CD4-positive, alpha-beta T cell treated with Interleukin-6 at 100 ng/mL for 8 hours (primary cell): ENCODE measurements at places on chromosomes 7 and 10.

DNA sequence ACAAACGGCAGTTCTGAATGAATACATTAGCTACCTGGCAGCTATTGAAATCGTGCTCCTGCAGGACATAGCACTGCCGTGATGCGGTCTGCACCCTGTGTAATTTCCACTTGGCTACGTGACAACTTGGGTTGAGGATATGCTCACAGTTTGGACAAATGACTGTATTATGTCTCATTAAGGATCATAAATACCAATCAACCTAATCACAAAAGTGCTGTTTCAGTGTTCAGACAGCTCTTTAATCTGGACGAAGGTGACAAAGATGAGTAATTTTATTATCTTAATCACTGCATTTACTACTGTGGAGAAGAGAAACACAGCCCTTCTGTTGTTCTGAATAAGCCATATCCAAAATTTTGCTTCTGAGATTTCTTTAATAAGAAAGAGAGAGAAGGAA is 210.8 kb upstream of the PFKP start:
- DNase-seq: no peak

DNA sequence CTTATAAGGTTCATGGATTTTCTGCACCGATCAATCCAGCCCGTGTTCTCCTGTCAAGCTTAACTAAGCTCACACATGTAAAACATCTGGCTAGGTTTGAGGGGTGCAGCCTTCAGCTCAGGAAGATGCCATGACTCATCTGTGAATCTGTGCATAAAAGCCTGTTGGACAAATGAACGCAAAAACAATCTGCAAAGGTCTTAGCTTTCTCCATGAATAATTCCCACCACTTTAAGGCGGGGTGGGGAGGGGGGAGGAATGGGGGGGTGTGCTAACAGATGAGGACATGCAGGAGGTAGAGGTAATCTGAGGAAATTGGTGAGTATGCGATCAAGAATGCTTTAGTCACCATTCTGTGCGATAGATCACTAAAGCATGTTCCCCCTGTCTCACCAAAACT is 4.8 kb downstream of the DOCK4 start:
- DNase-seq: no peak

DNA sequence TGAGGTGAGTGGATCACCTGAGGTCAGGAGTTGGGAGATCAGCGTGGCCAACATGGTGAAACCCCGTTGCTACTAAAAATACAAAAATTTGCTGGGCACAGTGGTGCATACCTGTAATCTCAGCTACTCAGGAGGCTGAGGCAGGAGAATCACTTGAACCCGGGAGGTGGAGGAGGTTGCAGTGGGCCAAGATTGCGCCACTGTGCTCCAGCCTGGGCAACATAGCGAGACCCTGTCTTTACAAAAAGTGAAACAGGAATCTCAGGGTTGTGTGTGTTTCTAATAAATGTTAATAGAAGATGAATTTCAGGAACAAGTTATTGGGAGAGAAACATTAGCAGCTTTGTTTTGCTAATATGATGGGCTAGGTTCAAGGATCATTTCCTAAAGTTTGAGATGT is 19.9 kb downstream of the PPP2R2D start:
- no peak for DNase-seq

- DNase-seq: no peak
These were observed 15.4 kb downstream of the CCDC136 start for GRCh38 chr7:128807191-128807590.

- no peak for DNase-seq
These were observed 60.4 kb downstream of the SORCS1 start for GRCh38 chr10:107104026-107104652.

- DNase-seq: no peak
These were observed 210.4 kb downstream of the SKIDA1 start for GRCh38 chr10:21314906-21315644.

GRCh38 chr10:51567271-51567670 is 132.1 kb downstream of the CSTF2T start:
- DNase-seq: no peak

- no peak for DNase-seq
These were observed 42.4 kb upstream of the NANOS1 start for GRCh38 chr10:118986815-118987790.

GRCh38 chr7:130921391-130922180 is 187.6 kb upstream of the KLF14 start:
- no peak for DNase-seq

- no peak for DNase-seq
These were observed 296.1 kb downstream of the ZEB1 start for GRCh38 chr10:31615129-31615528.

GRCh38 chr10:66999762-67000545 is 74.1 kb downstream of the LRRTM3 start:
- DNase-seq: no peak

DNA sequence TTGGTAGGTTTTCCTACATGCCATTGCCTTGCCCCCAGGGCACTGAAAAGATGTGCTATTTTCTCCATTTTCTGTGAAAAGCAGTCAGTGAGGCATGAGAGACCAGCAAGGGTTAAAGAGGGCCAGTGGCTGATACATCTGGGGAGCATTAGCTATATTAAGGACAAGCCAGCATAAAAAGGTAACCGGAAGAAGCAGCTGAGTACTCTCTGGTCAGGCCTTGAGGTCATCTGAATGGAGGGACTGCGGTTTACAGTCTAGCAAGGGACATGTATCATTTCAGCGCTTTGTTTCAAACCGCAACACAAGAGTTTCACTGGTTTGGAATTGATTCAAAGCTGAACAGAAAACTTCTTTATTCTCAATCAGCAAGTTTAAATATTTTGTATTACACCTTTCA is 120.4 kb downstream of the EPDR1 start:
- no peak for DNase-seq

DNA sequence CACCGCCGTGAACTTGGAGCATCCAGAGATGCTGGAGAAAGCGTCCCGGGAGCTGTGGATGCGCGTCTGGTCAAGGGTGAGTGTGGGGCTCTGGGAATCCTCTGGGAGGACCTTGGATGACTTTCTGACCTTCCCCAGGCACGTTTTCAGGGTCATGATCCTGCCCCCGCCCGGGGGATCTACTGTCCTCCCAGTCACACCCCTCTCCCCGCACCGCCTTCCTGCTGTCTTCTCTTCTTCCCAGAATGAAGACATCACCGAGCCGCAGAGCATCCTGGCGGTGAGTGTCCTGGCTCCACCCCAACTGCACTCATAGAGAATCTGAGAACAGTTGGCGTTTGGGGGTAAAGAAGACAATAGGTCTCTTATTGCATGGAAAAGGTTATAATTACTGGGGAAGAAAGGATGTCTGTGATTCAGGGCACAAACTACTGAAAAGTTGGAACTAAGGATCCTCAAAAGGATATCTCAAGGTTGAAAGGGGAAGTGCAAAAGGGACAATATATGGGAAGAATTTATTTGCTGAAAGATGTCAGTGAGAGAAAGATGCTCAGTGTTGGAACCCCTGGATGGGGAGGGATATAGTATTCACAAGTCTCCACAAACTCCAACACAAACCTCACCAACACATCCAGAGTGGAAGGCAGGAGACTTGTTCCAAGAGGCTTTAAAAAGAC is 1.9 kb downstream of the GSTK1 start:
- DNase-seq: no peak

GRCh38 chr7:40455485-40455884 is 320.7 kb downstream of the SUGCT start:
- no peak for DNase-seq

DNA sequence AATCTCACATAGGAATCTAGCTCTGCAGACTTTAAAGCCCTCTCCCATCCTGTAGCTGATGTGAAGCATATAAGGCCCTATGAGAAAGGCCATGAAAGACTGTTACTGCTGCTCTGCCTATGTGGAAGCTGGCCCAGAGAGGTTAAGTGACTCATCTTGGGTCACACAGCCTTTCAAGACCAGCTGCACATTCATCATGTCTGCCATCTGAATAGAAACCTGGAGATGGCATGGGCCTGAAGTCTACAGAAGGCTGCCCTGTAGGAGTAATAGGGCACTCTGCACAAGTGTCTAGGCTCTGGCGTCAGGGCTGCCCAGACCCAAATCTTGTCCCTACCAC is 59.4 kb upstream of the COL13A1 start:
- no peak for DNase-seq

DNA sequence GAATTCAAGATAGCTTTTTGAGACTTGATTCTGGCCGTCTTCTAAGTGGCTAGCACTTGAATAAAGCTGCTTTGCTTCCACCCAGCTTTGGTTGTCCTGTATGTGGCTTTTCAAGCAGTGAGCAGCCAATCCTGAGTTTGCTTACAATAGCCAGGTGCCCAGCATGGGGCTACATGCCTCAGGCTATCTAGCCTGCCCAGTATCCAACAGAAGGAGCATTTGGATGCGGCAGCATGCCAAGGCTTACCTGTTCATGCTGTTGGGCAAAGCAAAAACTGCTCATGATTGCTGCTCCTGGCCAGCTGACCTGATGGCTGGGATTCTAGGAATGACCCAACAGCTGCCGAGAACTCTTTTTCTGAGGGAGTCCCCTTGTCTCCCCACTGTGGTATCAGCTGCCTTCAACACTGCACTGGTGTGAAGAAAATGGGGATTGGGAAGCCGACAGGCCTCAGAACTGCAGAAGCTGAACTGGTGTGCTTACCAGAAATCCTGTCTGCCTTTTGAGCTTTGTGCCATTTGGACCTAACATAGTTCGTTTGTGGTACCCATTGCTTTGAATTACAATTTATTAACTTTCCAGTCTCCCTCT is 618.9 kb upstream of the IGFBP3 start:
- DNase-seq: no peak

DNA sequence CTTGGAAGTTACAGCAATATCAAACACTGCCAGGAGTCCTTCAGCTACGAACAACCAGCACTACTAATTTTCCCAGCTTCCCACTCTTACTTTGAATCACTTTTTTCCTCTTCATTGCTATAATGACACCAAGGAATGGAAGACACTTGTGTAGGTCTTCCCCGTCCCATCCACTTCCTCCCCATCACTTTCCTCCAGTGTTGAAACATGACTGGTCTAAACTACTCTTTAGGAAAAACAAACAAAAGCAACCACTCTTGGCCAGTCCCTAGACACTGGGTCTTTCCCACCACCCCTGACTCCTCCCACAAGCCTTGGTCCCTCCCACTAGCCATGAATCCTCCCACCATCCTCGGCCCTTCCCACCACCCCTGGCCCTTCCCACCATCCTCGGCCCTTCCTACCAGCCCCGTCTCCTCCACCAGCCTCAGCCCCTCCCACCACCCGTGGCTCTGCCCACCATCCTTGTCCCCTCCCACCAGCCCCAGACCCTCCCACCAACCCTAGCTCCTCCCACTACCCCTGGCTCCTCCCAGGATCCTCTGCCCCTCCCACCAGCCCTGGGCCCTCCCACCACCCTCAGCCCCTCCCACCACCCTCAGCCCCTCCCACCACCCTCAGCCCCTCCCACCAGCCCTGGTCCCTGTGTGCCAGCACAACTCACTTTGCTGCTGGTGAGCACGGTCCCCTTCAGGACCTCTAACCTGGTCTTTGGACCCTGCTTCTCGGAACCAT is 68.5 kb downstream of the CXCL12 start:
- no peak for DNase-seq

- DNase-seq: no peak
These were observed 305.6 kb downstream of the ARL4A start for GRCh38 chr7:12993025-12993424.

DNA sequence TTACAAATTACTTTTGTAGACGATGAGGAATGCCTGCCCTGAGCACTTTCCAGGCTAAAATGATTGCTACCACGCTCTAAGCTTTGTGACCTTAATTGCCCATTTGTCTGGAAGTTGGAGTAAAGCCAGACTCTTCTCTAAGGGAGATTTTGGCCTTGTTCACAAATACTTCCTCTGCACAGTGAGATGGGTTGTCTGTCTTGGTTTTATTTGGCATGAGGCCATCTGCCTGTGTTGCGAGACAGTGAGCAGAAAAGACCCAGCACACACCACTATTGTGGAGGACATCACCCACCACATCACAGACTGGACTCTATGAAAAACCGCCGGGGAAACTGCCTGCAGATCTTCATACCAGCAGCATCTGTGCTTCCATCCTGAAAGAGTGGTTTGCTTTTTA is 138.4 kb downstream of the BICC1 start:
- no peak for DNase-seq

- no peak for DNase-seq
These were observed 151.4 kb downstream of the CDK14 start for GRCh38 chr7:90747516-90747915.

DNA sequence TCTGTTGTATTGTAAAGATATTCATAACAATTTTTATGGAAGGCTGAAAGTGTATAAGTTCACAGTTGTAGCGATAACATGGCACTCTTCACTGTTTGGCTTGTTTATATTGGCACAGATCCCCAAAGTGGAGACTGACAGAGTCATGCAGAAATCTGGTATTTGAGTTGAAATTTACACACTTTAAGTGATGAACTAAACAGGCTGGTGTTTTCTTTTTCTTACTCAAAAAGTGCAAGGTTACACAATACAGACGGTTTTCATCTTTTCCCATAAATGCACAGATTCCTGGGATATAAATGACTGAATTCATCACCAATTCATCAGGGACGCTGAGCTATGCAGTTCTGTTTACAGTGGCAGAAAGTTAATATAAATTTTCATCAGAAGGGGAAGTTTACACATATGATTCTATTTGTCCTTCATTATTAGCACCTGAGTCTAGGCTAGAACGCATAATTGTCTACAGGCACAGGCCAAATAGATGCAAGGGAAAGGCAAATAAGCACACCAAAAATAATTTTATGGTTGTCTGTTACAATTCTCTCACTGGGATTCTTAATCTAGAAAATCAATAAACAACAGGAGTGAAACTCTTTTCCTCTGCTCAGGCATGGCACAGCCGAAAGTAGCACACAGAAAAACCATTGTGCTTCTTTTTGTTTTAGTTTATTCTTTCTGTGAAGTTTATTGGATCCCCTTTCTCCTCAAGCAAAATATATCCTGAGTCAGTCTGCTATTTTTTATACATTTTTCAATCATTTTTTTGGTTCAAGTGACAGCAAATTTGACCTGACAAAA is 88.0 kb downstream of the FOXP2 start:
- no peak for DNase-seq

- DNase-seq: no peak
These were observed 53.9 kb downstream of the WIPF3 start for GRCh38 chr7:29860186-29860585.

GRCh38 chr10:131184503-131184902 is 127.0 kb downstream of the TCERG1L start:
- DNase-seq: no peak

- DNase-seq: no peak
These were observed 117.7 kb upstream of the GJD4 start for GRCh38 chr10:35487336-35488034.

DNA sequence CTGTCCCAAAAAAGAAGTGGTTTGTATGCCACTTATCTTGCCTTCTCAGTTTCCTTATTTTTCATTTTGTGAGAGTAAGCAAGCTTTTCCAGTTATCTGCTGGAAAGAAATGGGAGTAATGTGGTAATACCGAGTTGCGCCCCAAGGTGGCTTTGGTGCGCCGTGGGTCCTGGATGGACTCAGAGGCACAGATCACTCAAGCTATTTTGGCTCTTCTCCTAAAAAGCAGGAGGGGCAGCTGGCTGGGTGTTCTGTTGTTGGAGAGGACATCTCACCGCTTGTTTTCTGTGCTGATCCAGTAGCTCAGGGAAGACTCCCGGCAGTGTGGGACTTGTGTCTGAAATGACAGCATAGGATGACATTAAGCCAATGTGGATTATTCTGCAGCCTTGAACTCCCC is 16.4 kb downstream of the PRKRIP1 start:
- peak; percentile 40 for DNase-seq
